ENCODE measurements at places on chromosomes 6 and 20. TPM values are rescaled to one million over a fixed set of nuclear protein-coding genes. Genes with fewer than 3 reads are reported as not detected.
A peak's percentile ranks its signal among the peaks of the same experiment; 100 is the strongest.

DNA sequence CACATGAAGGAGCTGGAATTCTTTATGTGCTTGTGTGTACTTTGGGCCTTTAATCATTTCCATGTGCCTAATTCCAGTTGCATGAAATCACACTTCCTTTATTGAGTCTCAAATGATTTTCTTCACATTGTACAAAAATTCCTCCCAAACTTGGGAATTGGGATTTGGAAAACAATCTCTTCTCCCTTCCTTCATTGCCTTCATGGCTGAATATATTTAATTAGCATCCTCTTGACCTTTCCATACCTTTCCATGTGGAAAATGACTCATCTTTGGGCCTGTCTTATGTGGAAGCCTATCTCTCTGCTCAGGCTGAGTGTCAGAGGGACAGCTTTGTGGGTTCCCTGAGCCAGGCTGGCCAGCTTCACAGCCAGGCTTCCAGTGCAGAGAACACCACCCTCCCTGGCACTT lies 33.0 kb upstream of the CDH4 start:
- no peak for DNase-seq

DNA sequence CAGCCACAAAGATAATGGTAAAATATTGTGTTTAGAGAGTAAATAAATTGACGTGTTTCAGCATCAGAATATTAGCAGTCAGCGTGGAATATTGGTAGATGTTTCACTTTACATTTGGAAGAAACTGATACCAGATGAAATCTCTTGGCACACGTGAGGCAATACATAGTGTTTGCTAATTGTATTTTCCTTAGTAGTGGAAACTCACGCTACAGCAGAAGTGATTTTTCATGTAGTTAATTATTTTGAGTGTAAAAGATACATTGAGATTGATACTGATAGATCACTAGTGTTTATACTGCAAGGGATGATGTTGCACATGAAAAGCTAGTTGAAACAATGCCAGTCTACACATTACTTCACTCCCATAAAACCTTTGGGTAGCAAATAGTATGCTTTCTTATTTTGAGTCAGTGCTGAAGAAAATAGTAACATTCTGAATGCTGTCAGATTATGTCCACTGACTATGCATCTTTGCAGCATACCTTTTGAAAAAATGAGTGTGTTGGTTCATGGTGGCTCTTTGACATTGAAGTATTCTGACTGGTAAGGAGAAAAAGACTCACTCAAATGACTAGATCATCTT lies 59.3 kb downstream of the CD2AP start:
- DNase-seq: no peak

GRCh38 chr6:108872575-108872974 lies 24.4 kb downstream of the ARMC2 start:
- DNase-seq: no peak

- DNase-seq: peak; percentile 67
Observed at GRCh38 chr6:79377888-79378348, 143.4 kb upstream of the HMGN3 start.

The LY86 gene
- polyA plus RNA-seq: 1.2 TPM

Data from right renal pelvis (tissue), 4 donors.